K562 (cell line): ENCODE measurements at places on chromosomes 2 and 18.

DNA sequence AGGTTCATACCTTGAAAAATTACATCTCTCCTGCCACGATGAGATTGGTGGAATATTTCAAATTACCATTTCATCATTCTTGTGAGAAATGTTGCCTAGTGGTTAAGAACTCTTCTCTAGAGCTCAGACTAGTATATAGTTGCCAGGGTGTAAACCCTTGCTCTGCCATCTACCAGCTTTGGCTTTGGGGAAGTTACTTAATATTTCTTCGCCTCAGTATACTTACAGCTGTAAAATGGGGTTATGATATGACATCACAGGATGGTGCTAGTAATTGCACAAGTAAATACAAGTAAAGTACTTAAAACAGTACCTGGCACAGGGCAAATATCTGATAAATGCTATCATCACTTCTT lies 1.5 kb downstream of the SPOPL start:
- DNase-seq = no peak
- no peaks in the 10 kb centered on the region for H3K36me3 ChIP-seq
- H3K27me3 ChIP-seq = no peaks in the 10 kb centered on the region

GRCh38 chr2:234025466-234025865 lies 25.0 kb upstream of the SPP2 start:
- H3K4me3 ChIP-seq = no peak overlapping the region
- H3K36me3 ChIP-seq = no peaks in the 10 kb centered on the region
- H3K4me1 ChIP-seq = no peaks in the 10 kb centered on the region
- H3K27me3 ChIP-seq = no peaks in the 10 kb centered on the region
- DNase-seq = no peak

- H3K27ac ChIP-seq = no peak overlapping the region
- no peaks in the 10 kb centered on the region for H3K36me3 ChIP-seq
- DNase-seq = no peak
These were observed 25.7 kb upstream of the ASB18 start for GRCh38 chr2:236289766-236290462.

DNA sequence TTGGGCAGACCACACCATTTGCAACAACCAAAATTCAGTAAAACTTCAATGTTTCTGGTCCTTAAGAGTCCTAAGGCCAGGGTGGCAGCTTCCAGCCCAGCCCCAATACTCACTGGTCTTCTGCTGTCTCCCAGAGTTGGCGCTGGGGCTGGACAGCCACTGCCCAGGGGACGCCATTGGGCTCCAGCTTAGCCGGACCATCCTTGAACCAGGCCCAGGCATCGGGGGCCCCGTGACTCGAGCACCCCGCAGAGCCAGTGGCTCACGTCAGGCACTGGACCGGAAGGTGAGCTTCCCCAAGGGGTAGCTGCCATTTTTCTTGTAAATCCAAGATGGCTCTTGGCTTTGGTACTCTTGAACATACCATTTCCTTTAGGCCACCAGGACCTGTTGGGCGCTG lies 21.8 kb downstream of the SNED1 start:
- no peak overlapping the region for H3K27ac ChIP-seq
- H3K4me1 ChIP-seq = no peaks in the 10 kb centered on the region; the same call in 1 of the 2 replicates
- no peak for DNase-seq
- no peaks in the 10 kb centered on the region for H3K36me3 ChIP-seq
- no peak overlapping the region for H3K4me3 ChIP-seq
- peaks cover 22% of the 10 kb centered on the region for H3K27me3 ChIP-seq

DNA sequence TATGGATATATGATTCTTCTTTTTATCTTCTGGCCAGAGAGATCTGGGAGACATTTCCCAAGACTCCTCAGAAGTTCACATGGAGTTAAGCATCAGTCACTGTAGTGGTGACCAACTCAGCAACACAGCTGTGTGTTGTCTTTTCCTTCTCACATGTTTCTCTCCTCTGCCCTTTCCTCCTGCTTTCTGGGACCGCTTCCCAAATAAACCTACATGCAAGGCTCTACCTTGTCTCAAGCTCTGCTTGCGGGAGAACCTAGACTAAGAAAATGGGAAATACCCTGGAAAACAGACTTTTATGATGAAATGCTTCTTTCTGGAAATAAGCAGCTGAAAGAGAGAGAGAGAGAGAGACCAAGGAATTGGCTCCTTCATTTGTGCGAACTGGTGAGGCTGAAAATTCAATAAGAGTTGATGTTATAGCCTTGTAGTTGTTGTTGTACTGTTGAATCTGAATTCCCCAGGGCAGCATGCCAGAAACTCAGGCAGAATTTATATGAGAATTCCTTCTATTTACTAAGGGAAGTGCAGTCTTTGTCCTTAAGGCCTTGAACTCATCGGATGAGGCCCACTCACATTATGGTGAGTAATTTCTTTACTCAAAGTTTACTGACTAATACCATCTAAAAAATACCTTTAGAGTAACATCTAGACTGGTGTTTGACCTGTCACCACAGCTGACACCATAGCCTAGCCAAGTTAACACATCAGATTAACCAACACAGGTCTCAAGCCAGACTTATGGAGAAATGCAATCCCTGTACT lies 22.7 kb upstream of the DSC1 start:
- DNase-seq = no peak
- no peaks in the 10 kb centered on the region for H3K36me3 ChIP-seq
- no peak overlapping the region for H3K4me3 ChIP-seq

DNA sequence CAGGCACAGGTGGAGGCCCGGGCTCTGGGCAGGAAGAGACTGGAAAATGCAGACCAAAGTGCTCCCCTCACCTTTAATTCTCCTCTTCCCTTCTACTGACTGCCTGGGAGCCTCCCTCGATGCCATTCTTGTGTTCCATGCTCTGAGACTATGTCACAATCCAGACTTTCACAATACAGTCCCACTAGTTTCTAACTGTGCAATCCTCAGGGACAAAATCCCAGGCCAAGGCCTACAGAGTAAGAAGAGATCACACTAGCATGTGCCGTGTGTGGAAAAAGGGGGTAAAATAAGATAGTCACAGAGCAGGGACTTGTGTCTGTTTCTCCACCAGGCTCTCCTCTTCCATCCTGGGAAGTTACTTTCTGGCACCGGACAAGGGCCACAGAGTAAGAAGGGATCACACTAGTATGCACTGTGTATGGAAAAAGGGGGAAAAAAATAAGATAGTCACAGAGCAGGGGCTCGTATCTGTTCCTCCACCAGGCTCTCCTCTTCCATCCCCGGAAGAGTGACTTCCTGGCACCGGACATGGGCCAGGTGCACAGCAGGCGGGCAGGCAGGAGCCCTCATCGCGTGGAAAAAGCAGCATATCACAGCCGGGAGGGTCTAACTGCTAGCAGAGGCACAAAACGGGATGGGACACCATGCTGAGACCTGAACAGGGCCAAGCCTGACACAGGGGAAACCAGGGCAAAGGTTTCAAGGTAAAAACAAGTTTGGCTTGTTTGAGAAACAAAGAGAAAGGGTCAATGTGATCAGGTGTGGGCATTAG lies 9.6 kb downstream of the CYB5A start:
- H3K27me3 ChIP-seq = no peaks in the 10 kb centered on the region
- no peaks in the 10 kb centered on the region for H3K36me3 ChIP-seq
- no peak overlapping the region for H3K27ac ChIP-seq
- DNase-seq = no peak

DNA sequence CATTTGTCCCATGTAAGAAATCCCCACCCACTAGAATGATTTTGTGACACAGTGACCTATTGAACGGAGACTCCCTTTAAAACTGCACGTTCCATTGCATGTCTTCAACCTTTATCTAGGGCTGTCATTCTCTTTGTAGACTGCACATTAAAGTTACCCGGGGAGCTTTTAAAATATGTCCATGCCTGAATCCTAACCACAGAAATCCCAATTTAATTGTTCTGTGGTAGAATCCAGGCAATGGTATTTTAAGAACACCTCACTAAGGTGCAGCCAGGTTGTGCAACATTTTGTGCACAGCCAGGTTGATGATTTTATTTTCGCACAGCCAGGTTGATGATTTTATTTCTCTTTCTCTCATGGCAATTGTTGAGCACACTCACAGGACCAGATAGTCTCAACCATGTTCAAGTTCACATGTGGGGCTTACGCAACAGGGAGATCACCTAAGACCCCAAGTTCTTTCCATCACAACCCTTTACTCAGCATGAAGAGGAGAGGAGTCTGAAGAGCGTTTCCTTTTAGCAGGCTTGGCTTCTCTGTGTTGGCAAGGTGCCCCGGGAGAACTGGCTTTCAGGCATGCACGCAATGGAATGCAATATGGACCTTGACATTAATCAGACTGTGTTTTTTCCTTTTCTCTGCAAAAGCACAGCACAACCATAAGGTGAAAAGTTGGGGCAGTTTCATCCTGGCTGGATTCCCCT lies 467.3 kb upstream of the ETAA1 start:
- no peaks in the 10 kb centered on the region for H3K4me1 ChIP-seq
- H3K27me3 ChIP-seq = no peaks in the 10 kb centered on the region
- H3K27ac ChIP-seq = no peak overlapping the region
- H3K36me3 ChIP-seq = no peaks in the 10 kb centered on the region
- H3K4me3 ChIP-seq = no peak overlapping the region

DNA sequence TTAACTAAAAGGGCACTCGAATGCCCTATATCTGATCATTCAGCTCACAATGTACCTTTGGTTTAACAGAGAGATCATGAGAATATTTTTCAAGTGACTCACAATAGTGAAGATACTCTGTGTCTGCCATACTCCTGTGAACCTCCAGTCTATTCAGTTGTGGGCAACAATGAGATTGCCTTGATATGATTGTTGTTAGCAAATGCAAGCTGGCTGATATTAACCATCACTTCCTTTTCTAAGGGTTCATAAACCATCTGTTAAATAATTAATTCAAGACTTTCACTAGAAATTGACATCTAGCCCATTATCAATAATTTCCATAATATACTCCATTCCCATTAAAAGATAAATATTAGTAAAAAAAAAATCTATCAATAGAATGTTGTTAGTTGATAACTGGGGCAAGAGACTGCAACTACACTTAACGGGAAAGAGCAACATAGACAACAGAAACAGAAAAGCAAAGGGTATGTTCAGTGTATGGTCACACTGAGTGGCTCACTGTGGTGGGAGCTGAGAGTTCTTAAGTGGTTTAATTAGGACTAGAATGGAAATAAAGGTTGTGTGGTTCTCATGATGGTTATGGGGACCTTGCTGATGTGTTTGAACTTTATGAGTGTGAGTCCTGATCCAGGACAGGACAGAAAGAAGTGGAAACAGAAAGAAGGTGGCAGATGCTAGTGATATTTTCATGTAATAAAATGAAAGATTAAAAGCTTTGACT lies 11.9 kb downstream of the IL18RAP start:
- DNase-seq = no peak
- H3K27me3 ChIP-seq = no peaks in the 10 kb centered on the region
- H3K4me3 ChIP-seq = no peak overlapping the region
- no peak overlapping the region for H3K27ac ChIP-seq

- no peaks in the 10 kb centered on the region for H3K27me3 ChIP-seq
- H3K36me3 ChIP-seq = peaks cover 25% of the 10 kb centered on the region; the same call in 2 of the 3 replicates
These were observed 97.1 kb downstream of the USP40 start for GRCh38 chr2:233469261-233470010.
